Spinal cord (tissue), 10 donors: ENCODE measurements at places on chromosomes 11 and 22. TPM values are rescaled to one million over a fixed set of nuclear protein-coding genes. Genes with fewer than 3 reads are reported as not detected.

SMC1B gene
- 0.14 TPM for polyA plus RNA-seq

OR52I2 gene
- not detected for polyA plus RNA-seq

ABTB2 gene
- 14.3 TPM for polyA plus RNA-seq

CLDN5 gene
- 103 TPM for polyA plus RNA-seq

PRRG4 gene
- polyA plus RNA-seq, result 0.98 TPM

TMPRSS5 gene
- 22.7 TPM for polyA plus RNA-seq

CELSR1 gene
- polyA plus RNA-seq, result 7.6 TPM

SLC35F2 gene
- 9.5 TPM for polyA plus RNA-seq

NFAM1 gene
- 2.2 TPM for polyA plus RNA-seq

VSIG2 gene
- polyA plus RNA-seq, result 2.3 TPM

IGSF22 gene
- polyA plus RNA-seq, result 4.5 TPM

DEFB131B gene
- not detected for polyA plus RNA-seq

NECTIN1 gene
- polyA plus RNA-seq, result 63.7 TPM

BLID gene
- polyA plus RNA-seq, result not detected
